ENCODE measurements at places on chromosomes 12 and 14.

GRCh38 chr12:127504874-127505273 is 762.1 kb upstream of the TMEM132C start:
- DNase-seq = no peak

- peak; percentile 70 for DNase-seq
Measured at GRCh38 chr14:23631702-23632460, 4.3 kb upstream of the DHRS2 start.

DNA sequence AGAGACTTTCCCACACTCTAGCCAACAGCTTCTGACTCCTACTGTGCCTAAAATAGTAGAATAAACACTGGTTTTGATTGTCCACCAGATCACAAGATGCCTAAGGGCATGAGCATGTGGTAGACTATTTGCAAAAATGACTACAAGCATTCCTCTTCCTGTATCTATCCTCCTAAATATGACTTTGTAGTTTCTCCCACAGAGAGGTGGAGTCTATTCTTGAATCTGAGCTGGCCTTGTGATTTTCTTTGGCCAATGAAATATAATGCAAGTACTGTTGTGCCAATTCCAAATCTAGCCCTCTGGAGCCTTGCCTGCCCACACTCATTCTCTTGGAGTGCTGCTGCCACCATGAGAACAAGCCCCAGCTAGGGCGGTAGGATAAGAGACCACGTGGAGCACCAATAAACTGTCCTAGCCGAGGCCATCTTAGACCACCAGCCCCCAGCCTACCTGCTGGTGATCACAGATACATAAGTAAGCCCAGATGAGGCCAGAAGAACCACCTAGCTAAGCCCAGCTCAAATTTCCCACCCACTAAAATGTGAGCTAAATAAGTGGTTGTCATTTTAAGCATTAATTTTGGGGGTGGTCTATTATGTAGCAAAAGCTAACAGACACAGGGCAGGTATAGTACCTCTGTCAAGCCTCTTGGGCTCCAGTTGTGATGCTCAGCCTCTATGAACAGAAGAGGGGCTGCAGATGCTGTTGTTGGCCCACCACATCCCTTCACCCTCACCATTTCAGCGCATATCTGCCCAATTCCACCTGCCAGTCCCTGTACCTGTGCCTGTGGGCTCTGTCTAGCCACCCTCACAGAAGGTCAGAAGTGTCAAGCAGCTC is 17.9 kb downstream of the ZFP36L1 start:
- DNase-seq = no peak

DNA sequence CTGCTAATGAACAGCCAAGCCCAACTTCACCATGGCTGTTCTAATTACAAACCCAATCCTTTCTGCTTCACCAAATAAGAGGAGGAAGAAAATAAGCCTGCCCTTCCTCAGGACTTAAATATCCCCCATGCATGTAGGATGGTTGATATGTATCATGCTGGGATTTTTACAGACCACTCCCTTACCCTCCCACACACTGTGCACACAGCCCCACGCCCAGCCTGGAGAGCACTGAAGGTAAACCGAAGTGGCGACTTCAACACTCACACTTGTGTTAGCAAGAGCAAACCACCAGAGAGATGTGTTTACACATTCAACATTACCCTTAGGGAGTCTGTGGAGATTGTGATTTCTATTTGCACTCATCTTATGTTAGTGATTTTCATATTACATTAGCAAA is 241.2 kb downstream of the EGLN3 start:
- no peak for DNase-seq

GRCh38 chr12:5258926-5259325 is 173.0 kb upstream of the NTF3 start:
- DNase-seq = no peak

DNA sequence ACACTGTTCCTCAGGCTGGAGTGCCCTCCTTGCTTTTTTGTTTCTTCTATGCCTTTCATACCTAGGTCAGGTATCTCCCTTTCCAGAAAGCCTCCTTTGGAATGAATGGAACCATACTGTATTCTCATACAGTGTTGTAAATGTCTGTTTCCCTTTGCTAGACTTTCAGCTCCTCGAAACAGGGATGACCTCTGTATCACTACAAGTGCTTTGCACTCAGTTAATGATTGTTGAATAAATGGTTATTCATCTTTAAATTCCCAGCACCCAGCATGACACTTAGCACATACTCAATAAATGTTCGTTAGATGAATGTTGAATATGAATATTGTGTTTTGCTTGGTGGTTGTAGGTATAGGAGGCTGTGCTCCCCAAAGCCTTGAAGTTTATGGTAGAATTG is 5.9 kb upstream of the TULP3 start:
- no peak for DNase-seq

- DNase-seq = no peak
Measured at GRCh38 chr12:92695577-92695976, 7.2 kb upstream of the PLEKHG7 start.

- no peak for DNase-seq
Measured at GRCh38 chr14:76968621-76969063, 59.9 kb downstream of the IRF2BPL start.

- DNase-seq = no peak
Measured at GRCh38 chr12:55037351-55037987, 17.7 kb downstream of the NEUROD4 start.

GRCh38 chr12:95231190-95231589 is 13.6 kb downstream of the VEZT start:
- no peak for DNase-seq

DNA sequence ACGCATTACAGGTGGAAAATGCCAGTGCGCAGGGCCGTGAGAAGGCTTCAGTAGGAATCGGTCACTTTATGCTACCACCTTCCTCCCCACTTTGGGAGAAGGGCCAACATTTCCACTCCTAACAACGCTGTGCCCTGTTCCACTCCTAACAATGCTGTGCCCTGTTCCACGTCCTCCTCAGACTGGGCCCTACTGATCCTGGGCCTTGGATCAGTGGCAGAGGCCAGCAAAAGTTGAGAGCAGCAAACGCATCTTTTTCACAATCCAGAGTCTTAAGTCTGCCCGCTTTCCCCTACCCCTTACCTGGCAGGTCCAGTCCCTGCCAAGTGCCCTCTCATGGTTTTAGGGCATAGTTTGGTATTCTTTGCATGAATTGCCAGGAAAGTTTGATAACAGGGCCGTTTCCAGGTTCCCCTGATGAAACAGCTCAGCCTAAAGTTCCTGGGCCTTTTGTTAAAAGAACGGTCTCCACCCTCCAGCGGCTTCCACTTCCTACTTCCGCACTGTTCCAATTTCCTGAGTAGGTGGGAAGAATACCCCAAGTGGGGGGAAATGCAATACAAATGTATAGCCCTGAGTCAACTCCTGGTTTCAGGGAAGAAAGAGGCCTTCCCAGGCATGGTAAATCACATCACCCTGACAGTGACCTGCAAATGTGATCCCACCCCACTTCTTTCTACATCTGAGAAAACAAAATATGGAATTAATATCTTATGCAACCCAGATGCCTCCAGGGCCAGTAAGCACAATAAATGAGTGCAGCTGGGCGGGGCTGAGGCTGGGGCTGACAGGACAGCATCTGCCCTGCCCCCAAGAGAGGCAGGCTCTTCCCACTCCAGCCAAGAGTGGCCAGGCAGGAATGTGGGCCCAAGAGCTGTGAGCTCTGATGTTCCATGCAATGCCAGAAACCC is 15.0 kb downstream of the KCTD10 start:
- DNase-seq = no peak

GRCh38 chr14:106665814-106666213 is 1139.4 kb downstream of the TMEM121 start:
- no peak for DNase-seq

- peak; percentile 88 for DNase-seq
Measured at GRCh38 chr12:6953442-6954315, 2.5 kb downstream of the PTPN6 start.

DNA sequence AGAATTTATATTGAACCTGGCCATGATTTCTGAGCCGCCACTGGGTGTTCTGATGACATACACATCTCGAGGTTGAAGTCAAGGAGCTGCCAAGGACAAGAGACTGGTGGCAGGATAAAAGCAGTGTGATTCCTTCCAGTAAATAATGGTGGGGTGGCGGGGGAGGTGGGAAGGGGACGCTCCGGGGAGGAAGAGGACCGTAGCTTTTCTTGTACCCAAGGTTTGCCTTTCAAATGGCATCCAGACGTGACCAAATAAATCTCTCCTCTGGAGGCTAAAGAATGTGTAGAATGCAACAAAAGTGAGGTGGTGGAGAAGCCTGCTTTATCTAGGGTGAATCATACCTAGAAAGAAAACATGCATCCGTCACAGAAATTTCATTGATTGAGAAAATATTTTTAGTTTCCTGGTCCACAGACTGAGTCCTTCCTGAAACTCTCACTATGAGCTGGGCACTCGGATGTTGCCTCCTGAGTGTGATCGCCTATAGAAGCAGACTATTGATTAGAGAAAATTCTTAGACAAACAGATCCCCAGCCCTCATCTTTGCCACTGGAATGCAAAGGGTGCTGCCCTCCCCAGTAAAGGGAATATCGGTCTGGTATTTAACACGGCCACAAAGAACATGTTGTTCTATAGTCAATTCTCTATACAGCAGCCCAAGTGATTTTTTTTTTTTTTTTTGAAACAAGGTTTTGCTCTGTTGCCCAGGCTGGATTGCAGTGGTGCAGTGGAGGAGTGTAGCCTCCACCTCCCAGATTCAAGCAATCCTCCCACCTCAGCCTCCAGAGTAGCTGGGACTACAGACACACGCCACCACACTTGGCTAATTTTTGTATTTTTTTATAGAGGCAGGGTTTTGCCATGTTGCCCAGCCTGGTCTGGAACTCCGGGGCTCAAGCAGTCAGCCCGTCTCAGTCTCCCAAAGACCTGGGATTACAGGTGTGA is 112.1 kb downstream of the DPF3 start:
- DNase-seq = no peak

GRCh38 chr12:67747869-67748742 is 99.6 kb downstream of the DYRK2 start:
- DNase-seq = no peak

DNA sequence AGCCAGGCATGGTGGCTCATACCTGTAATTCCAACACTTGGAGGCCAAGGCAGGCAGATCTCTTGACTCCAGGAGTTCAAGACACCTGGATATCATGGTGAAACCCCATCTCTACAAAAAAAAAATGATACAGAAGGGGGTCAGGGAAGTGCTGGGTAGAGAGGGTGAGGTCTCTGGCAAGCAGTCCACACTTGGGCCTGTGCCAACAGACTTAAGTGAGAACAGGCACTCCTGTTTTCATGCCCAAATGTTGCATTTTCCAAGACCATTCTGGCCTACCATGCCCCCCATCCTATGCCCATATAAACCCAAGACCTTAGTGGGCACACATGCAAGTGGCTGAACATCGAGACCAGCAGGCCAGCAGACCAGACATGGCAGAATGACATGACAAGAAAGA is 16.0 kb upstream of the CMAS start:
- no peak for DNase-seq

DNA sequence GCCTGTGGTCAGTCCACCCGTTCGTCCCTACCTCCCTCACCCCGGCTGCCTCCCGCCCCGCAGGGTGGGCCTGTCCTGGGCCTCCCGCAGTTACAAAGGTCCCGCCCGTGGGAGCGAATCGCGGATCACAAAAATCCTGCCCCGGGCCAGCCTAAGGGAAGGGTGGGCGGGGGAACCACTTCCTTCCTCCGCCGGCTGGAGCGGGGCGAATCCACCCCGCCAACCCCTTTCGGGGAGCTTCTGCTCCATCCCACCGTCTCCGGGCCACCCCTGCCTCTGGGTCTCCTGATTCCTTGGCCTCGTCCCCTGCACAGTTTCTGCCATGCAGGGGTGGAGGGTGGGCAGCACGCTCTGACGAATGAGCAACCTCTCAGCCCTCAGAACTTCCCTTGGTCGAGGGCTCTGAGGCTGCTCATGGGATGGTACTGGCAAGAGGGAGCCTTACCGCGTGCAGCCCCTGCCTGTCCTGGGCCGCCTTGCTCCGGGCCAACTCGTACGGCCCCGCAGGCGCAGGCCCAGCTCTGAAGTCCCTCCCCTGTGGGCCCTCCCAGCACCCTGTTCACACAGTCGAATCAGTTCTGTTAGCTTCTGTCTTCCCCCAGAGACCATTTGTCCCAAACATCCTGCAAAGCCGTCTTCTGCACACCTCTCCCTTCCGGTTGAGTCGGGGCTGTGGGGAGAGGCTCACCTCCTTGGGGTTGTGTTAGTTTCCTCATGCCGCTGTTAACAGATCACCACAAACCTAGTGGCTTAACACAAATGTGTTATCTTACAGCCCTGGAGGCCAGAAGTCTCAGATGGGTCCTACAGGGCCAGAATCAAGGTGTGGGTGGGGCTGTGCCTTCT is 589 bp upstream of the HVCN1 start:
- DNase-seq = peak; percentile 57

DNA sequence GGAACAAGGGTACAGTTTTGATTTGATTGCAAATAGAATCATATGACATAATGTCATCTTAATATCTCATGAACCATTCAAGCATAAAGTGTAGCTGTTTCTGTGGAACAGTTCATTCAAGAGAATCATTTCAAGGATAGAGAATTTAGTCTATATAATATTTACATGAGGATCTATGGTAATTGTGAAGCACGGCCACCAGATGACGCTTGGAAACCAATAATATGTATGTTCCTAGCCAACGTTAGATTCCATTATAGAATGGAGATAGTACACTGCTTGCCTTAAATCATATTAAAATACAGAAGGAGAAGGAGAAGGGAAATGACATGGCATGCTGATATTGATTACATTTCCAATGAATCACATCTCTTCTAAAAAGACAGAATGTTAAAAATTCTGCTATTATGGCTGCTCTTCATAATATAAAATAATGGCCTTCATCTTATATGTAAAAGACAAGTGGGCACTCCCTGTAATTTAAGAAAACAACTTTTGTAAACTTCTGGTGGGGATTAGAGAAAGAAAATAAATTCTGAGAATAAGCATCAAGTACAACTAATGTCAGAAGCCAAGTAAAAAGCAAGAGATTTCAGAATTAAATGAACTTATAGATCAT is 351.0 kb downstream of the NAV3 start:
- no peak for DNase-seq

- no peak for DNase-seq
Measured at GRCh38 chr14:101462726-101463565, 98.3 kb upstream of the DIO3 start.

GRCh38 chr12:132503618-132504204 is 13.8 kb downstream of the FBRSL1 start:
- no peak for DNase-seq

- DNase-seq = no peak
Measured at GRCh38 chr14:100537446-100538350, 49.5 kb downstream of the BEGAIN start.

DNA sequence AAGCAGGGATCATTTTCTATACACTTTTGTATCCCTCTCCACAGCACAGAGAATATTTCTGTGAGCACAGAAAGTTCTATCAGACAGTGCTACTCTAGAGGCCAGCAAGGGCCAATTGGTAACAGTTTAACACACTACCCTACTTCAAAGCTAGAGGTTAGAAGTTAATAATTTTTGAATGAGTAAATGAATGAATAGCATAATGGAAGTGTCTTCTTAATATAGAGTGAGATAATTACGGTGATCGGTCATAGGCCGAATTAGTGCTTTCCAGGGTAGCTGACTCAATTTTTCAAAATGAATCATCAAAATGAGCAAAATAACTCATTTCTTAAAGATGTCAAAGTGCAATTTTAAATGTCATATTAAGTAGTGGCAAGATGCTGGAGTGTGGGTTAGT is 67.0 kb upstream of the CCDC198 start:
- DNase-seq = no peak

All from CD4-positive, alpha-beta T cell treated with Interleukin-17A for 1 hour (primary cell).